ENCODE measurements at places on chromosomes 1 and 21.

DNA sequence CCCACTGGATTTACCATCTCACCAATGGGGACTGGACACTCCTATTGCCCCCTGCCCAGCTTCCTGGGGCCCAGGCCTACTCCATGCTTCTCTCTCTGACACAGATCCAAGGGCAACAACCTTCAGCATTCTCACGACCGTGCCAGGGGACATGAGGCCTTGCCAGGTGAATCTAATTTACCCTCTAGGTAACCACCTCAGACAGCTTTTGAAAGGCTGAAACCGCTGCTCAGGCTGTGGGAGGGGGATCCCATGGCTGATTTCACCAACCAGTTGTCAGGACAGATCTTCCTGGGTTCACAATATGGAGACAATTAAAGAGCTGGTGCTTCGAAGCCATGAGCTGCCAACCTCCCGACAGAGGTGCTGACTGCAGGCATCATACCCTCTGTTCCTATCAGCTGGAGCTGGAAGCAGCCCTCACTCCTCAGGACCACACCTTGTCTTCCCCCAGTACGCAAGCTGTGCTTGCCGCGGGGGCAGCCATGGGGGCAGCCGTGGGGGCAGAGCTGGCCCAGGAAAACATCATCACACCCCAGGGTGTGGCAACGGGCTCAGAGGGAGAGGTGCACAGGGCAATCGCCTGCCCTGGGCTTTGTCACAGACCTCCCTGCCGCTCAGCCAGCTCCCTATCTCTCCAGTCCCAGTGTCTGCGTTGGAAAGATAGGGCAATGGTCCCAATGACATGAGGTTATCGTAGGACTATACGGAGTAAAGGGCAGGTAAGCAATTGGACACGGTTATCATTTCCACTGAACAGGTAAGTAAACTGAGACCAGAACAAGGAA is 120.2 kb downstream of the DMRTB1 start:
- no peak for DNase-seq

DNA sequence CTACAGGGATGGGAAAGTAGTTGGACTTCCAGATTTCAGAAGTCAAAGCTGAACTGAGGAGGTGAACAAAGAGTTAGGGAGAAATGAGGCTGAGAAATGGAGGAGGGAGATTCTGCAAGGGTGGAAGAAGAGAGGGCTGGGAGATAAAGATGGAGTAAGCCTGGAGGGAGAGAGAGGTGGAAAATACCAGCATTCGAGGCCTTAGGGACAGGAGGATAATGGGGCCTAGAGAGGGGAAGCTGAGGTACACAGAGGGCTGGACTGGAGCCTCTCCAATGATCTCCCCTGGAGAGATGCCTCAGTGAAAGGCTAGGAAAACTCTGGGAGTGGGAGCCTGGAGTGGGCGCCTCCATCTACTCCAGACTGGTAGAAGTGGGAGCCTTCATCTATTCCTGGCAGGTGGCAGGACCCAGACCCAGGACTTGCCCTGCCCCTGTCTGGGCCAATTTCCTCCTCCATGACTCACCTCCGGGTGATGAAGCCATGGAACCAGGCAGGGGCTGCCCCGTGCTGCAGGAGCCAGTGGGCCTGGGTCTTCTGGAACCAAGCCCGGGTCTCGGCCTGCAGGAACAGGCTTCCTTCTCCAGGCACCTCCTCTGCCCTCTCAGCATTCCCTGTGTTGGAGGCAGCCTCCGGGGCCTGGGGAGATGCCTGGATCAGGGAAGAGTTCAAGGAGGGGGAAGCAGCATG is 1.9 kb downstream of the SH2D2A start:
- no peak for DNase-seq

GRCh38 chr1:59769736-59770095 is 45.0 kb upstream of the HOOK1 start:
- DNase-seq, result no peak

DNA sequence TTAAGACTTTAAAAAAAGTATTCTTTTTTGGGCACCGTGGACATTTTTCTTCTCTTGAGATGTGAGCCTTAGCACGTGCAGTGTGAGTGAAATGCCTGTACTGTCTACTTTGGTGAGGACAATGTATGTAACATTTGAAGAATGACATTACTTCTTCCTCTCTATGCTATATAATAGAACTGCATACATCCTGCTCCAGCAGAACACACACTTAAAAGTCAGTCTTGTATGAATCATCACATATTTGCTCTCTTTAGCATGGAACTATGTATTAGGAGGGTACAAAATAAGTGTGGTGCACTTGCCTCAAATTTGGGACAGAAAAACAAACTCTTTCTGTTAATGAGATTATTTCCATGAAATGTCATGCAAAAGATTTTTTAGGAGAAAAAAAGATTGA is 358.4 kb upstream of the SGIP1 start:
- DNase-seq, result no peak

- DNase-seq, result no peak
These were observed 247.0 kb downstream of the PTBP2 start for GRCh38 chr1:96968541-96968940.

- no peak for DNase-seq
These were observed 36.6 kb upstream of the PTPRC start for GRCh38 chr1:198601936-198602889.

DNA sequence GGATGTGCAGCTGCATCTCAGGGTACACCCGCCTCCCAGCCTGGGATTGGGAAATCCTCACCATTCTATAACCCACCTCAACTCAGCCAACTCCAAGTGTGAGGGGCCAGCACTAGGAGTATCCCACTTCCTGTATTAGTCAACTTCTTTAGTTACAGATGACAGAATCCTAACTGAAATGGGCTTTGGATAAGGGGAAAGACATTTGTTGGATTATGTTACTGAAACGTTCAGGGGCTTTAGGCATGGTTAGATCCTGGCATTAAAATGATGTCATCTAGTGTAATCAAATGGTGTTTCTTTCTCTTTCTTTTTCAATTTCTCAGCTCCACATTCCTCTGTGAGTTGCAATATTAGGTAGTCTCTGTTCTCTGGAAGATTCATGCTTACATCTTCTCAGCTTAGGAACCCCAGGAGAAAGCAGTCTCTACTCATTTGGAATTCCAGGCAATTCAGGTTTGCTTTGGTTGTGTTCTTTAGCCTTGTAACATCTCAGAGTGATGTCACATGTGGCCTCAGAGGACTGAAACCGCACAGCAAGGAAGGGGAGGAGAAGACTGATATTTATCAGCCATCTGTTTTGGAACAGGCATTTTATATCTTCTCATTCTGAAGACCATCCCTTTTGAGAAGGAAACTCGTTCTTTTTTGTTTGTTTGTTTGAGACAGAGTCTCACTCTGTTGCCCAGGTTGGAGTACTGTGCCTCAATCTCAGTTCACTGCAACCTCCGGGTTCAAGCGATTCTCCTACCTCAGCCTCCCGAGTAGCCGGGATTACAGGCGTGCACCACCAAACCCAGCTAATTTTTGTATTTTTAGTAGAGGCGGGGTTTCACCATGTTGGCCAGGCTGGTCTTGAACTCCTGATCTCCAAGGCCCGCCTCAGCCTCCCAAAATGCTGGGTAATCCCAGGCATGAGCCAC is 18.9 kb upstream of the TMEM54 start:
- DNase-seq, result no peak

DNA sequence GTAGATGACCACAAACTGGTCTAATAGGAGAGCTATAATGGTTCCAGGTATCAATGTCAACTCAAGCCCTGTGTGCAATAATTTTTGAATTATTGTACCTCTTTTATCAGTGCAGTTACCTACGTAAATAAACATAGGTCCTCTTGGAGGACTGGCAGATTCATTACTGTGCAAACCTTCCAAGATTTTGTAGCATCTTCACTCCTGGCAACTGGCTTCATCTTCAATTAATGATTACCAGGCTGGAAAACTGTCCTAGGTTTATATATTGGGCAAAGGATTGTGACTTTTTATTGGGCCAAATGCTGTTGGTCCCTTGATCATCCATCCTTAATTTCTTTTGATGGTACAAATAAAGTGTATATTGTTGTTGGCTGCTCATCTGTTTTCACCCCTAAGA is 35.6 kb downstream of the C4BPA start:
- DNase-seq, result no peak

- no peak for DNase-seq
These were observed 8.2 kb upstream of the CREG1 start for GRCh38 chr1:167561753-167562152.

GRCh38 chr21:22728091-22728490 is 1729.9 kb downstream of the NCAM2 start:
- no peak for DNase-seq

- no peak for DNase-seq
These were observed 505.1 kb upstream of the USP24 start for GRCh38 chr1:55720261-55720660.

DNA sequence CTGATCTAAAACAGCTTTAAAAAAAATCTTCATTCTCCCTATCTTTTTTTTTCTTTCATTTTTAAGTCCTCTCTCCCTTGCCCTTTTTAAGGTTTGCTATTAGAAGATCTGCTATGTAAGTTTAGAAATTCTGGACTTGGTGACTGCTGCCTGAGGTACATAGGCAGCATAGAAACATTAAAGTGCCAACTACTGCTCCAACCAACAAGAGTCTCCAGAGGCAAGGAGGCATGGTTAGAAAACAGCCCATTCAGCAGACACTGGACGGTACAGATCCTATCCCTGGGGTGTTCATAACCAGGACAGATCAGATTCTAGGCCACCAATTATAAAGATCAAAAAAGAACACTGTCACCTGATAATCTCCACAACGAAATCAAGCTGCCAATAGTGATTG is 36.6 kb downstream of the GPR3 start:
- no peak for DNase-seq

- no peak for DNase-seq
These were observed 97.0 kb upstream of the FGGY start for GRCh38 chr1:59199719-59200376.

GRCh38 chr1:32159189-32159588 is 20.3 kb upstream of the TXLNA start:
- no peak for DNase-seq

- no peak for DNase-seq
These were observed 7.8 kb upstream of the LRRC47 start for GRCh38 chr1:3803905-3804626.

GRCh38 chr1:205353612-205354011 is 3.1 kb downstream of the KLHDC8A start:
- DNase-seq, result no peak

GRCh38 chr1:8419861-8420260 is 101.9 kb downstream of the SLC45A1 start:
- DNase-seq, result no peak

DNA sequence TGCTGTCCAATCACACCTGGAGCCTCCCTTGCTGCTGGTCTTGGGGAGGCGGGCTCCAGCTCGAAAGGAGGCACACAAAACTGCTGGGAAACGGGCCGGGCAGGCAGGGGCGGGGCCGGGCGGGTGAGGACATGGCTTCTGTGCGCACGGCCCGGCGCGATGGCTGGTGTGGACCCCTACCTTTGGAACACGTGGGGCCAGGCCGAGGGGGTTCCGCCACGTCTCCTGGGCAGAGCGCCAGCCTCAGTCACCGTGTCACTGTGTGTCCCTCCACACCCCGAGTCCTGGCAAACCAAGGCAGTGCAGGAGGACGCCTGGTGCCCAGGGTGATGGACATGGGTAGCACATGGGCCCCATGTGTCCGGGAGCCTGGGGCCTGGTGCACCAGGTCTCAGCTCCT is 42.0 kb upstream of the ADARB1 start:
- DNase-seq, result no peak

DNA sequence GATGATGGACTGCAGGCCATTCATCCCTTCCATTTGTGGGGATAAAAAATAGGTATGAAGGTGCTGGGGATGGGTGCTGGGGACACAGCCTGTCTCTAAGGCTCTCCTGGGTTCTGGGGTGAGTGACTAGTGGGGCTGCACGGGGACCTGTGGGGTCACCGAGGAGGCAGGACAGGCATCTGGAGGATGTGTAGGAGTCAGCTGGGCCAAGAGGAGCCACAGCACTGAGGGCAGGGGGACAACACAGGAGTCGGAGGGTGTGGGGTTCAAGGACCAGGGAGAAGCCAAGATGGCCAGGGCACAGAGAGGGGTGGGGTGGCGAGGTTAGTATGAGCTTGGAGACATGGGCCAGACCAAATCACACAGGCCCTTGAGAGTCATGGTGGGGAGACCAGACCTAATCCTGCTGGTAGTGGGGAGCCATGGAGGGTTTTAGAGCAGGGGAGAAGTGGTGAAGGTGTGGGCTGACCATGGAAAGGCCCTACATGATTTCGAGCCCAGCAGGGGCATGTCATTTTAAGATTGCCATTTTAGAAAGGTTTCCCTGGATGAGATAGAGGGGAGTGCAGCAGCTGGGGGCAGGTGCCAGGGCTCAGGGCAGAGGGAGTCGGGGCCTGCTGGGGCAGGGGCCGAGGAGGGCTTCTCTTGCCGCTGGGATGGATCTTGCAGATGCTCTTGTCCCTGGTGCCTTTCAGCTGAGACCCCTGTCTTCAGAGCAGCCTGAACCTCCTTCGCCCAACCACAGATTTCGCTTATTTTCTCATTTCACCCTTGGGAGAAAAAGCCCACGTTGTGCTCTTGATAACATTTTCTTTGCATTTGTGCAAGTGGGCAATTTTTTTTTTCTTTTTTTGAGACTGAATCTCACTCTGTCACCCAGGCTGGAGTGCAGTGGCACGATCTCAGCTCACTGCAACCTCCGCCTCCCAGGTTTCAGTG is 22.7 kb downstream of the SERINC2 start:
- no peak for DNase-seq

- no peak for DNase-seq
These were observed 61.5 kb downstream of the FBXO2 start for GRCh38 chr1:11592752-11593151.

GRCh38 chr1:245942856-245943255 is 564.2 kb downstream of the SMYD3 start:
- no peak for DNase-seq

DNA sequence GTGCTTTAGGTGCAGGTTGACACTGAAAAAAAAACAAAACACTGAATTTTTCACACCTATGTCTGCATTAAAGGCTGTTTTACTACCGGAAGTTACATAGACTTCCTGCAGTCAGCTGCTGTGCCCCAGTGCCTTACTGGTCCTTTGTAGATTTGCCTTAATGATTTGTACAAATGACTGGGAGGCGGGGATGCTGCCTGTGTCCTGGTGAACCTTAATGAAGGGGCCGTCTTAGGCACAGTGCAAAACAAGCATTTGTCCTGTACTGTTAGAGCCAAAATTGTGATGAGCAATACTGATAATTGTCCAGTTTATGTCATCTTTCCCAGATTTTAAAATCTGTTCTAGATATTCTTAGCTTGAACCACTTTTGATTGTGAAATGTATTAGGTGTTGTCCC is 90.9 kb upstream of the PGD start:
- no peak for DNase-seq

Measured in stimulated activated CD8-positive, alpha-beta memory T cell treated with anti-CD3 and anti-CD28 coated beads, Interleukin-4, amount 100 ng/mL, for 4 hours (primary cell).